ENCODE measurements at places on chromosomes 5 and 9. TPM values are rescaled to one million over a fixed set of nuclear protein-coding genes. Genes with fewer than 3 reads are reported as not detected.

The HTR4 gene
- not detected for total RNA-seq

The IRF1 gene
- total RNA-seq = 115 TPM

The OMD gene
- total RNA-seq = not detected

The KIAA0825 gene
- 1.5 TPM for total RNA-seq

The CAVIN4 gene
- total RNA-seq = 0.26 TPM

The FGFR4 gene
- total RNA-seq = 1.2 TPM

The SLC36A2 gene
- total RNA-seq = not detected

Measured in CD8-positive, alpha-beta memory T cell (primary cell).